ENCODE measurements at places on chromosomes 2 and 18.

GRCh38 chr2:45678791-45679348, 27.4 kb downstream of the PRKCE start:
- DNase-seq, result no peak

GRCh38 chr2:27316655-27317412, 6.1 kb downstream of the MPV17 start:
- no peak for DNase-seq

DNA sequence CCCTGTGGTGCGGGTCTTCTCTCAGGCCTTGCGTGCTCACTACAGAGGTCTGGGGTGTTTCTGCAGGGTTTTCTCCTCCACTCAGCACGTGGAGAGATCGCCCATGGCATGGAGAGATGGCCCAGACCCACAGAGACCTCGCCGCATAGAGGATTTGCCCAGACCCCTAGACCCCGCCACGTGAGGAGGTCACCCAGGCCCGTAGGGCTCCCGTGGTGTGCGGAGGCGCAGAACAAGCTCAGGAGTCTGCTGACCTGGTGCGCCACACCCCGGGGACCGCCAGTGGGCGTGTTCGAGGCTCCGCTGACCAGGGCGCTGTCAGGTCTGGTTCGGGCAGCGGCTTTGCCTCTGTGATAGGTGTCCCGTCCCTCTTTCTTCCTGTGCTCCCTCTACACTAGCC, 64.5 kb downstream of the ADI1 start:
- no peak for DNase-seq

DNA sequence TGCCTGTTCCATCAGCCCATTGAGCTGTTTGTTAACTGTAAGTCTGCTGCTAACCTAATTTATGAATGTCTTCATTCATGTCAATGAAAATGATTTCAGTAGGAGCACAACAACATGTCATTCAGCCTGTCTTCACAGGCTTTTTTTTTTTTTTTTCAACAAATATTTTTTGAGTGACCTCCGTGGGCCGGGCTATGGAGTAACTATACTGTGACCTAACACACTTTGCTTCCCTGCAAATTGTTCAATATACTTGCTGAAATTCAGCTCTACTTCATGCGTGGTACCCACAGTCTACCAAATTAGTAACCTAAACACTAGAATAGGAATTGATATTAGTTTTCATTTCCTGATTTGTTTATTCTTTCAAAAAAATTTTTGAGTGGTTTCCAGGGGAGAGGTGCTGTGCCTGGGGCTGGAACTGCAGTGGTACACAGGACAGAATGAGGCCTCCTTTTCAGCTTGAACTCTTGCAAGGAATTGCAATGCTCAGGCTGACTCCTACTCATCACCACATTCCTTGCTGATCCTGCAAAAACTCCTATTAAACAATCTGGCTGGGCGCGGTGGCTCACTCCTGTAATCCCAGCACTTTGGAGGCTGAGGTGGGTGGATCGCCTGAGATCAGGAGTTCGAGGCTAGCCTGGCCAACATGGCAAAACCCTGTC, 87.1 kb downstream of the CDH20 start:
- no peak for DNase-seq

- no peak for DNase-seq
Measured at GRCh38 chr2:42196070-42196402, 26.9 kb downstream of the EML4 start.

DNA sequence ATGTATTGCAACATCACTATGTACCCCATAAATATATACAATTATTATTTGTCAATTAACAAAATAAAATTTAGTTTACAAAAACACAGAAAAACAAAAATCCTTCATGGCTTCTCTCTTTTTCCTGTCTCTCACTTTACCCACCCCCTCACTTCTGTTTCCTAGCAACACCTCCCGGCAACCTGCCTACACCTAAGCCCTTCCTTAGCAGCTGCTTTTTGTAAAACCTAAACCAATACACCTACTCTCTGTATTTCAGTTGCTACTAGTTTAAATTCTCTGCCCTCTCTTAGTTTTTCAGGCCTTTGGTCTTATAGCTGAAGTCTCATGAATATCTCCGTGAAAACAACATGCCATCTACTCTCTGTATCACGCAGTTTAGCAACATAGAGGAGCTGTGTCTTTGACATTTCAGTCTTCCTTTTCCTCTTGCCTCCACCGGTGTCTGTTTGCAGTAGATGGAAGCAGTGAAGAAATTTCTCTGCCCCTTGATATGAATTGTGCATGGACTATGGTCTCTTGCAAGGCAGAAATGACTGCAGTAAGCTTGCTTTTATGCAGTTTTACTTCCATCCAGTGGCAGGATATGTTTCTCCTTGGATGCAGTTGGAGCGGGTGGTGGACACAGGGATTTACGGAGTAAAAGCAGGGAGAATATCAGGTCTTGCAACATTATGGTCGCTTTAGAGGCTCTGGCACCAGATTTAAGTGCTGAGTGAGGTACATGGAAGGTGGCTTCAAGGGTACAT, 42.0 kb upstream of the ZDBF2 start:
- DNase-seq, result no peak

DNA sequence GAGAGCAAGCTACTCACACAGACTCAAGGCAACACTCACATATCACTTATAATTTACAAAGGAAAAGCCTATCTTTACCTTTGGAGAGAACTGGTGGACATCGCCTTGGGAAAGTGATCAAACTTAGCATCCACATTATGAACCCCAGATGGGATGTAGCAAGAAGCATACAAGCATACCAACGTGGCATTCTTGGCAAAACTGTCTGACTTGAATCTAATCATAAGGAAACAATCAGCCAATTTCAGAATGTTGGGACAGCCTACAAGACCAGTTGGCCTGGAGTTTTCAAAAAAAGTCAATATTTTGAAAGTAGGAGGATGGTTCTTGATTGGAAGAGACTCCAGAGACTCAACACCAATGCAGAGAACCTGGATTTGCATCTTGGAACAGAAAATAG, 79.1 kb upstream of the PMAIP1 start:
- DNase-seq, result no peak

- DNase-seq, result no peak
Measured at GRCh38 chr2:68368654-68369336, 3.7 kb downstream of the PLEK start.
